ENCODE measurements at places on chromosomes 7 and 10. TPM values are rescaled to one million over a fixed set of nuclear protein-coding genes. Genes with fewer than 3 reads are reported as not detected.

UCMA gene
- total RNA-seq: not detected

SGCE gene
- 29.2 TPM for total RNA-seq

CCT6A gene
- 354 TPM for total RNA-seq

CCL24 gene
- total RNA-seq: not detected

ERVW-1 gene
- not detected for total RNA-seq

KLHL7 gene
- 33.7 TPM for total RNA-seq

RNF133 gene
- total RNA-seq: not detected

KCNH2 gene
- total RNA-seq: 0.21 TPM

HOGA1 gene
- total RNA-seq: 25.5 TPM

STOX1 gene
- 0.21 TPM for total RNA-seq

NPTX2 gene
- not detected for total RNA-seq

TEX36 gene
- total RNA-seq: not detected

GBX1 gene
- not detected for total RNA-seq

NUDT5 gene
- total RNA-seq: 65.9 TPM

AMPH gene
- total RNA-seq: not detected

ELN gene
- total RNA-seq: not detected

CRYGN gene
- total RNA-seq: not detected

ACBD7 gene
- total RNA-seq: 0.48 TPM

LIPM gene
- total RNA-seq: not detected

SLC18A3 gene
- total RNA-seq: not detected

RHEB gene
- total RNA-seq: 81.7 TPM

LBX1 gene
- total RNA-seq: not detected

CHRM2 gene
- 0.24 TPM for total RNA-seq

C10orf53 gene
- not detected for total RNA-seq

MOGAT3 gene
- not detected for total RNA-seq

FGL2 gene
- not detected for total RNA-seq

MKRN1 gene
- 84.0 TPM for total RNA-seq

TMEM213 gene
- not detected for total RNA-seq

FOXP2 gene
- 5.8 TPM for total RNA-seq

CALHM3 gene
- not detected for total RNA-seq

UNC5B gene
- total RNA-seq: 64.6 TPM

OR9A2 gene
- not detected for total RNA-seq

LIPK gene
- 0.48 TPM for total RNA-seq

UNCX gene
- total RNA-seq: not detected

ADAM22 gene
- total RNA-seq: not detected

BICC1 gene
- 1.9 TPM for total RNA-seq

SH2D4B gene
- total RNA-seq: under 0.01 TPM

TFR2 gene
- 1.3 TPM for total RNA-seq

IFIT1 gene
- not detected for total RNA-seq

NT5C3A gene
- 32.0 TPM for total RNA-seq

SFMBT2 gene
- under 0.01 TPM for total RNA-seq

BLOC1S2 gene
- total RNA-seq: 99.1 TPM

HABP2 gene
- not detected for total RNA-seq

TFEC gene
- under 0.01 TPM for total RNA-seq

HOXA5 gene
- total RNA-seq: 0.43 TPM

NIPSNAP2 gene
- 43.6 TPM for total RNA-seq

RAPGEF5 gene
- 7.5 TPM for total RNA-seq

NUTM2D gene
- total RNA-seq: 4.9 TPM

PPP1R17 gene
- not detected for total RNA-seq

CYP26C1 gene
- 0.24 TPM for total RNA-seq

Data from tracheal epithelial cell (primary cell).